ENCODE measurements at places on chromosomes 7 and 10.

DNA sequence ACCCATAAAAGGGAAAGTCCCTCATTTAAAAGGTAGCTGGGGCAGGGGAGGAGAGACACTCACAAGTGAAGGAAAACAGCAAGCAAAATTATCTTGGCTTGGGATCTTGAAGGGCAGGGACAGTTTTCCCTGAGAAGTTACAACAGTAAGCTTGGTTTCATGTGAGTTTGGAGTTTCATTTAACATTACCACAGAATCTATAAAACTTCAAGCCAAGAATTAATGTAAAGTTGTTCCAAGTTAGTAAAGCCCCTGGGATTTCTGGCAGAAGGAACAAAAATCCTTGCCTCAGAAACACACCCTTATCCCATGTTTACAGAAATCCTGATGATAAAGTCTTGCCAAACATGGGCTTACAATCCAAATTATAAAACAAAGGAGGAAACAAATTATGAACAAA lies 19.2 kb downstream of the CRPPA start:
- no peak for DNase-seq

DNA sequence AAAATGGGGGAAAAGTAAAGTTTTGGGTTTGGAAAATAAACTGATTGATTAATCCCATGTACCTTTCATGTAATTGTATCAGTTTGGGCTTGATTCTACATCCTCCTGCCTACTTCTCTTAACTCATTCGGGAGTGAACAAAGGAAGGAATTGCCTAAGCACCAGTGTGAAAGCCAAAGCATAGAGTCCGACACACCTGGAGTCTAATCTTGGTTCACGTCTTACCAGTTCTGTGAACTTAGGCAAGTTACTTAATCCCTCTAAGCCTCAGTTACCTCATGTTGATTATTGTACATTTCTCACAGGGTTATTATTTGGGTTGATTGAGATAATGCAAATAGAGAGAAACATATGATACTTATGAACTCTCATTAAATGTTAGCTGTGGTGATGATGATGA lies 41.1 kb upstream of the PRPS1L1 start:
- no peak for DNase-seq

DNA sequence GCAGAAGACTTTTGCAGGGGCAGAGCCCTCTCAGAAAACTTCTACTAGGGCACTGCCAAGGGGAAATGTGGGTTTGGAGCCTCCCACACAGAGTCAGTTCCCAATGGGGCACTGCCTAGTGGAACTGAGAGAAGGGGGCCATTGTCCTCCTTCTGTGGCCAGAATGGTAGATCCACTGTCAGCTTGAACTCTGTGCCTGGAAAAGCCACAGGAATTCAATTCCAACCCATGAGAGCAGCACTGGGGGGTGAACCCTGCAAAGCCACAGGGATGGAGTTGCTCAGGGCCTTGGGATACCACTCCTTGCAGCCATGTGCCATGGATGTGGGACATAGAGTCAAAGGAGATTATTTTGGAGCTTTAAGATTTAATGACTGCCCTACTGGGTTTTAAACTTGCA lies 262.2 kb upstream of the SEMA3C start:
- DNase-seq = no peak

DNA sequence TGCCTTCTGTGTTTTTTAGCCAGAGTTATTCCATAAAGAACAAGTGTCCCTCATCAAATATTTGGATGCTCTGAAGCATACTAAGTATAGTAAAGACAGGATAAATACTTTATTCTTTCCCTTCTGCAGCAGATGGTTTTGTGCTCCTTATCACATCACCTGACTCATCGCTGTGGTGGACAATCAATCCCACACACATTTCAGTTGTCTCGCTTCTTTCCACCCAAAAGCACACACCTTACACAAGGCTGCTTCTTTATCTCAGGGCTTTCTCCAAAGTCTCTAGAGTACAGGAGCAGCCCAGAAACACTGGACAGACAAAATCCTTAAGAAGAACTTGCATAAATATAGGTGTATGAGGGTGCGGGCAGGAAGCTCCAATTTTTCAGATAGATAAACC lies 43.4 kb downstream of the IGF2BP3 start:
- DNase-seq = no peak

DNA sequence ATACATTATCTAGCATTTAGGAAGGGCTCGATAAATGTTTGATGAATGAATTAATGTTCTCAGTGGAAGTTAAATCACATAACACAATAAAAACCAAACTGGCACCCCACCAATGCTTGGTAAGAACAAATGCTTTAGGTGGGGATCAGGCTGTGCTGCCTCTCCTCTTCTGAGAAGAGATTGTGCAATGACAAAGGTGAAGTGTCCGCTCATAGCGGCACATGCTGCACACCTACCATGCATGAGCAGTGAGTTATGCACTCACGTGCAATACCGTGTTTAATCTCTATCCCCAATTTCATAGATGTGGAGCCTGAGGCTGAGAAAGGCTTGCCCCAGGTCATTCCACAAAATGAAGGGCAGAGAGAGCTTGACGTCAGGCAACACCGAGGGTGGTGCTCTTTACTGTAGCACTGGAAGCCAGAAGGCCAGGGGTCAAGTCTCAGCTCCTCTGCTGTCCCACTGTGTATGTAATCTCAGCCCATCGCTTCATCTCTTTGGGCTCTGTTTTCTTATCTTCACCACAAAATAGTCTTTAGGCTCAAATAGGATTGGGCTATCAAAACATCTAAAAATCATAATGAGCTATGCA lies 72.9 kb upstream of the EFCAB10 start:
- no peak for DNase-seq

- DNase-seq = no peak
These were observed 20.1 kb downstream of the SNX10 start for GRCh38 chr7:26311798-26312197.

- no peak for DNase-seq
These were observed 11.9 kb downstream of the LAT2 start for GRCh38 chr7:74221713-74222112.

DNA sequence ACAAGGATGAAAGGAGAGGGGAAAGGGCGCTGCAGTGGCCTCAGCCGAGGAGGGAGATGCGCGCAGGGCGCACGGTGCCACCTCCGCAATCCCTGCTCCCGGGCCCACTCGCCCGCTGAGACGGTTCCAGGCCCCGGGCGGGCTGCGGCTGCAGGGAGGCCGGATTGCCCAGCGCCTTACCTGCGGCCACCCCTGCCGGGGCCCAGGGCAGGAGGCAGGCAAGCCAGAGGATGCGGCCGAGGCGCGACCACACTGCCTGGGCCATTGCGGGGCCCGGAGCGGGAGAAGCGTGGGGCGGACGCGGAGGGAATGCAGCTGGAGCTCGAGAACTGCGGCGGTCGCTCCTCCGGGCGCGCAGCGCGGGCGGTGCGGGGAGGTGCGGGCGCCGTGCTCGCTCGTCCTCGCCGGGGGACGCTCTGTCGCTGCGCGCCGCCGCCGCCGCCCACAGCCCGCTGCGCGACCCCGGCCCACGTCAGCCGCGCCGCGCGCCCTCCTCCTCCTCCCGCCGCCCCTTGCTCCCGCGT lies at the start of gene TMEM130:
Gene TMEM130, minus strand, starts transcription at position 418 of the 524 bp plus-strand sequence. Its CDS starts 153 bp downstream, at position 265.
- DNase-seq = peak; percentile 6

Measured in CD4-positive, alpha-beta T cell treated with Interleukin-17A for 4 hours (primary cell).